ENCODE measurements at places on chromosomes 5 and 9. TPM values are rescaled to one million over a fixed set of nuclear protein-coding genes. Genes with fewer than 3 reads are reported as not detected.

The LRRC19 gene
- not detected for total RNA-seq

The PAEP gene
- not detected for total RNA-seq

The TRIM7 gene
- total RNA-seq = 28.1 TPM

GRCh38 chr5:90689064-90689463 lies 130.5 kb downstream of the ADGRV1 start:
- no peak overlapping the region for H3K4me3 ChIP-seq
- H3K4me1 ChIP-seq = no peaks in the 10 kb centered on the region
- DNase-seq = no peak
- H3K27me3 ChIP-seq = no peaks in the 10 kb centered on the region
- H3K36me3 ChIP-seq = no peaks in the 10 kb centered on the region

GRCh38 chr5:93995126-93995621 lies 253.8 kb upstream of the POU5F2 start:
- no peaks in the 10 kb centered on the region for H3K36me3 ChIP-seq
- no peak overlapping the region for H3K4me3 ChIP-seq
- peaks cover 10% of the 10 kb centered on the region for H3K4me1 ChIP-seq
- no peaks in the 10 kb centered on the region for H3K27me3 ChIP-seq
- DNase-seq = peak; percentile 29
- H3K27ac ChIP-seq = peak overlapping the region; percentile 39

GRCh38 chr5:163504079-163504931 lies 1.1 kb upstream of the MAT2B start:
- peak overlapping the region; percentile 90 for H3K4me3 ChIP-seq
- H3K27ac ChIP-seq = peak overlapping the region; percentile 45
- H3K4me1 ChIP-seq = peaks cover 24% of the 10 kb centered on the region
- DNase-seq = peak; percentile 56
- H3K27me3 ChIP-seq = no peaks in the 10 kb centered on the region
- no peaks in the 10 kb centered on the region for H3K36me3 ChIP-seq

- no peak for DNase-seq
- H3K4me1 ChIP-seq = peaks cover 22% of the 10 kb centered on the region
- H3K27ac ChIP-seq = no peak overlapping the region
- H3K36me3 ChIP-seq = peaks cover 51% of the 10 kb centered on the region
- H3K4me3 ChIP-seq = no peak overlapping the region
- no peaks in the 10 kb centered on the region for H3K27me3 ChIP-seq
Observed at GRCh38 chr5:151058891-151059489, 21.8 kb downstream of the TNIP1 start.

DNA sequence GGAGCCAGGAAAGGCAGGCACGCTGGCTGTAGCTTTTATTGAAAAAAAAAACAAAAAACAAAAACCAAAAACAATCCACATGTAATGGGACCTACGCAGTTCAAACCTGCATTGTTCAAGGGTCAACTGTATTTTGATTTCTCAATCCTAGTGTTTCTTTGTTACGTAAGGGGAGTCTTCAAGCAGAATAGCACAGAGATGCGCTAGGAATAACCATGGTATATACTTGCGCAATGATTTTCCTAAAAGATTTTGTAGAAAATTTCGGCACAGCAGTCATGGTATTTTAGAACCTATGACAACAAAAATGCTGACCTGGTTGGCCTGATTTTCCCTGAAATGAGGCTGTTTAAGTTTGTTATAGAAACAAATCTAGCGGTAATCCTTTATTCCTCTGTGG lies 1110.5 kb upstream of the WWC1 start:
- no peaks in the 10 kb centered on the region for H3K4me1 ChIP-seq
- no peak overlapping the region for H3K4me3 ChIP-seq
- H3K27ac ChIP-seq = no peak overlapping the region
- H3K27me3 ChIP-seq = peaks cover 19% of the 10 kb centered on the region
- no peak for DNase-seq

The PLPPR1 gene
- not detected for total RNA-seq

GRCh38 chr9:69672596-69673310 lies 582 bp upstream of the APBA1 start:
- H3K27me3 ChIP-seq = peaks cover 13% of the 10 kb centered on the region
- H3K36me3 ChIP-seq = no peaks in the 10 kb centered on the region
- peaks cover 20% of the 10 kb centered on the region for H3K4me1 ChIP-seq

DNA sequence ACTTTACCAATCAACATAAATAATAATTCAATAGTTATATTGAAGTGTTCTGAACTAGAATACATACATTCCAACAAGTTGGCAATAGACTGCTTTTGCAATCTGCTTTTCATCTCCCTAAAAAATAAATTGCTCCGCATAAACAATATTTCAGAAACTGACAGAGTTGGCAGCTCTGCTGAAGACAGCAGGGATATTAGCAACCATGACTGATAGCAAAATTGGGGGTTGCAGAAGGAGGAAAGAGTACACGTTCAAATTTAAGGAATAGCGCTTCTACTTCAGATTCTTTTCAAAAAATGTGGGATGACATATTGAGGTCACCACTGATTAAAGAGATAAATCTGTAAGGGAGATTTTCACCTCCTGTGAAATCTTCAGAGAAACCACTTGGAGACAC lies 521.2 kb downstream of the DTWD2 start:
- DNase-seq = no peak
- no peak overlapping the region for H3K27ac ChIP-seq
- no peaks in the 10 kb centered on the region for H3K27me3 ChIP-seq
- H3K36me3 ChIP-seq = no peaks in the 10 kb centered on the region
- H3K4me3 ChIP-seq = no peak overlapping the region

The FLT4 gene
- not detected for total RNA-seq

GRCh38 chr9:79565245-79565644 lies 6.5 kb upstream of the TLE4 start:
- H3K27me3 ChIP-seq = no peaks in the 10 kb centered on the region
- H3K27ac ChIP-seq = no peak overlapping the region
- DNase-seq = peak; percentile 65
- H3K36me3 ChIP-seq = no peaks in the 10 kb centered on the region
- no peak overlapping the region for H3K4me3 ChIP-seq
- peaks cover 18% of the 10 kb centered on the region for H3K4me1 ChIP-seq

The GABRG2 gene
- not detected for total RNA-seq

The STOM gene
- 3.1 TPM for total RNA-seq

- no peak for DNase-seq
- H3K4me3 ChIP-seq = no peak overlapping the region
- no peaks in the 10 kb centered on the region for H3K4me1 ChIP-seq
- H3K27me3 ChIP-seq = no peaks in the 10 kb centered on the region
- H3K27ac ChIP-seq = no peak overlapping the region
- H3K36me3 ChIP-seq = no peaks in the 10 kb centered on the region
Observed at GRCh38 chr5:117779171-117779570, 1204.5 kb upstream of the SEMA6A start.

DNA sequence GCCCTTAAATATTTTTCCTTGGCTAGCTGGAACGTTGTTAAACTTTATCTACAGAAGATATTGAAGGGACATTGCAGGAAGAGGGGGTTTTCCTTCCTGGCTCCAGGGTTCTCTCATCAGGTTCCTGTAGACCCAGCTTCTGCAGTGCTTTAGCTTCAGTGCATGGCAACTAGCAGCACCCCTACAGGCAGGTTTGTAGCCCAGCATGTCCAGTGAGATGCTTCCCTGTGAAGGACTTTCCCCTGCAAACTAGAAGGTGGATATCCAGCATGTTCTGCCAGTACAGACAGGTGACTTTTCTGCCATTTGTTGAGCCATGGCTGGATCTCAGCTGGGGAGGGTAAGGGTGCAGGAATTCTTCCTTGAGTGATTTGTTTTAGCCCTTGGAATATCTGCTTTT lies 10.4 kb downstream of the CCL28 start:
- peak; percentile 43 for DNase-seq
- H3K27me3 ChIP-seq = no peaks in the 10 kb centered on the region
- H3K27ac ChIP-seq = no peak overlapping the region
- H3K4me1 ChIP-seq = peaks cover 8% of the 10 kb centered on the region
- H3K36me3 ChIP-seq = no peaks in the 10 kb centered on the region
